ENCODE measurements at places on chromosomes 13 and 19.

- no peak overlapping the region for H3K27ac ChIP-seq
- peak overlapping the region; percentile 89 for H3K4me3 ChIP-seq
- peak; percentile 54 for DNase-seq
- peaks cover 18% of the 10 kb centered on the region for H3K27me3 ChIP-seq
- no peaks in the 10 kb centered on the region for H3K36me3 ChIP-seq
These were observed 814 bp downstream of the S1PR2 start for GRCh38 chr19:10230173-10230860.

DNA sequence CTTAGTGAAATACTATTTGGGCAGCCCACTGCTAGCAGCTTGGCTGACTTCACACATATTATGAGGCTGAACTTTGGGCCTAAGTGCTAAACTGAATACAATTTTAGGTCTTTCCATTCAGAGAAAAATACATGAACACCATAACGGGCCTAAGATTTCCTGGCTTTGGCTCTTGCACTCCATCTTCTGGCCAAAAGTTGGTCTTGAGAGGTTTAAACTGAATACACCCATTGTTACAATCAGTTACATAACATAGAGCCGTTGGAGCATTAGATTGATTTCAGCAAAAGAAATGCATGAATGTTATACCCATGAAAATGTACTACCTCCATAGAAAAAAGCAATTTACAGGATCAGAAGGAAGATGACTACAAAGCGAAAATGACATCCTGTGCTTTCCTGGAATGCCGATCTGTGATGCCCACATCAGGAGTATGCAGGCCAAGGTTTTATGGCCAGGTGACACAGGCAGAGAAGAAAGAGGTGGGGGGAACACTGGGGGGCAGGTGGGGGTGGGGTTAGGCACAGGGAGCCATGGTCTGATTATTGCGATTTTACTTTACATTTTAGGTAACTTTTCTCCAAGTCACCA is 11.1 kb upstream of the SHISA2 start:
- no peaks in the 10 kb centered on the region for H3K36me3 ChIP-seq
- DNase-seq, result no peak
- H3K27ac ChIP-seq, result no peak overlapping the region
- H3K27me3 ChIP-seq, result no peaks in the 10 kb centered on the region

DNA sequence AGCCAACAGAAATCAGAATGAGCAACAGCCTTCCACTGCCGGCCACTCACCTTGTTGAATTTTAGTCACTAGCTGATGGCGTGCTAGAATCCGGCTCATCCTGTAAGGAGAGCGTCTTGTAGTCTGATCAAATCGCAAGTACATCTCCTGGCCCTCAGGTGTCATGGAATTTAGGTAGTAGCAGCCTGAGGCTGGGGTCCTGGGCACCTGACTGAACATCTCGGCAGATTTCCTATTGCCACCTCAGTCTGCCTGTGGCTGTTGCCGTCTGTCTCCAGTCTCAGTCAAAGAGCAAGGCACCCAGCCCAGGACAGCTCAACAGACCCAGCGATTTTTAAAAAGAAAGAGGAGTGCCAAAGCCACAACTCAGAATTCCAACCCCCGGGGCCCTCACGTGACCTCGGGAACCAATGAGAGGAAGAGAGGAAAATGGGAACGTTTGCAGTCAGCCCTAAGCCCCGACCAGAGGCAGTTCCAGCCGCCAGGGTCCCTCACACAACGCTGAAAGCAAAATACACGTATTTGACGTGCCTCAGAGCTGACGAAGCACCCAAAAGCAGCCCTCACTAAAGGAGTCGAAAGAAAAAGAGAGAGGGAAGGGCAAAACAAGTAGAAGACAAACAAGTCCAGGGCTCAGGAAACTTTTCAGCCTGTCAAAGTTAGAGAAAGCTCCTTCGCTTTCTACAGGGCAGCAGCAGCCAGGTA is at the start of gene STARD13:
STARD13 (minus strand) TSS at position 336 of the 705 bp plus-strand sequence; CDS start at position 219, 117 bp downstream.
- peak within 1 kb of the TSS; percentile 86 for H3K4me3 ChIP-seq
- no peaks in the 10 kb centered on the region for H3K36me3 ChIP-seq
- H3K27ac ChIP-seq, result no peak within 1 kb of the TSS
- peaks cover 16% of the 10 kb centered on the region for H3K4me1 ChIP-seq

- no peaks in the 10 kb centered on the region for H3K4me1 ChIP-seq
- DNase-seq, result no peak
- H3K27me3 ChIP-seq, result no peaks in the 10 kb centered on the region
These were observed 31.2 kb downstream of the CACNA1A start for GRCh38 chr19:13475044-13475443.

- H3K4me3 ChIP-seq, result no peak overlapping the region
- H3K36me3 ChIP-seq, result no peaks in the 10 kb centered on the region
- H3K4me1 ChIP-seq, result no peaks in the 10 kb centered on the region
- H3K27ac ChIP-seq, result no peak overlapping the region
- H3K27me3 ChIP-seq, result no peaks in the 10 kb centered on the region
These were observed 246.4 kb downstream of the GPC5 start for GRCh38 chr13:91644806-91645205.

GRCh38 chr13:84739021-84739420 is 856.7 kb upstream of the SLITRK1 start:
- DNase-seq, result no peak
- H3K4me1 ChIP-seq, result no peaks in the 10 kb centered on the region
- H3K27ac ChIP-seq, result no peak overlapping the region
- H3K4me3 ChIP-seq, result no peak overlapping the region
- no peaks in the 10 kb centered on the region for H3K27me3 ChIP-seq
- no peaks in the 10 kb centered on the region for H3K36me3 ChIP-seq

- no peaks in the 10 kb centered on the region for H3K36me3 ChIP-seq
- H3K27me3 ChIP-seq, result no peaks in the 10 kb centered on the region
- H3K4me1 ChIP-seq, result no peaks in the 10 kb centered on the region
- no peak overlapping the region for H3K4me3 ChIP-seq
- DNase-seq, result no peak
- no peak overlapping the region for H3K27ac ChIP-seq
These were observed 1779.2 kb upstream of the MIR17HG start for GRCh38 chr13:89568276-89568675.

- no peak for DNase-seq
- H3K36me3 ChIP-seq, result no peaks in the 10 kb centered on the region
- no peaks in the 10 kb centered on the region for H3K4me1 ChIP-seq
- H3K27me3 ChIP-seq, result no peaks in the 10 kb centered on the region
These were observed 53.1 kb upstream of the CYSLTR2 start for GRCh38 chr13:48600374-48601364.

DNA sequence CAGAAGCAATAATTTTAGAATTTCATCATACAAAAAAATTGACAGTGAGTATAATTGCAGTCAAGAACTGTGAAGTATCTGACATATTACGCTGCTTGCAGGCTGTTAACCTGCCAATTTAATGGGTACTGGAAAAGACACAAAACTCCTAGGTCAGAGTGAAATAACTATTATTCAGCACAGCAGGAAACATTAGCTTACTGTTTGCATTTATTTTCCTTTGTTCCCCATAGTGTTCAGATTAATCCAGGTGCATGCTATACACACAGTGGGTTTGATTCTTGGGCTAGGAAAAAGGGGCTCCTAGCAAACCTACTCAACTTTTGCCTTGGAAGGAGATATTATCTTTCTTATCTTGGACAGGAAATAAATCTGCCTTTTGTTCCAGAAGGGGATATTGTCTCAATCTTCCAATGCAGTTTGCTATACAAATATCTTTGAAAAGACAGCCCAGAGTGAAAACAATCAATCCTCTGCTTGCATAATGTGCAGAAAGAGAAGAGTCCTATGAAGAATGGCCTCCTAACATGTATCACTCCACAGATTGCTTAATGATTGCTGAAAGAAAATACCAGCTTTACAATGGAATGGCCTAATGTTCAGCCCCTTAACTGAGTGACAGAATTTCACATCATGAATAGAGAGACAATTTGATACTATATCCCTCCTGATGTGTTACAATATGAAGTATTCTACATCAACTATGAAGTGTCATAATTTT is 443.4 kb downstream of the TBC1D4 start:
- H3K27me3 ChIP-seq, result no peaks in the 10 kb centered on the region
- no peak for DNase-seq
- H3K4me3 ChIP-seq, result no peak overlapping the region
- H3K4me1 ChIP-seq, result no peaks in the 10 kb centered on the region
- no peak overlapping the region for H3K27ac ChIP-seq

- no peaks in the 10 kb centered on the region for H3K4me1 ChIP-seq
- H3K27ac ChIP-seq, result no peak overlapping the region
- no peaks in the 10 kb centered on the region for H3K36me3 ChIP-seq
- no peak overlapping the region for H3K4me3 ChIP-seq
- peaks cover 52% of the 10 kb centered on the region for H3K27me3 ChIP-seq
- no peak for DNase-seq
These were observed 1.0 kb downstream of the CACNA1A start for GRCh38 chr19:13505164-13505695.

- DNase-seq, result peak; percentile 76
- H3K4me1 ChIP-seq, result peaks cover 83% of the 10 kb centered on the region
- H3K27ac ChIP-seq, result peak overlapping the region; percentile 82
- no peaks in the 10 kb centered on the region for H3K36me3 ChIP-seq
These were observed 13.2 kb upstream of the ADGRE5 start for GRCh38 chr19:14368011-14368513.
